ENCODE measurements at places on chromosomes 11 and 22.

DNA sequence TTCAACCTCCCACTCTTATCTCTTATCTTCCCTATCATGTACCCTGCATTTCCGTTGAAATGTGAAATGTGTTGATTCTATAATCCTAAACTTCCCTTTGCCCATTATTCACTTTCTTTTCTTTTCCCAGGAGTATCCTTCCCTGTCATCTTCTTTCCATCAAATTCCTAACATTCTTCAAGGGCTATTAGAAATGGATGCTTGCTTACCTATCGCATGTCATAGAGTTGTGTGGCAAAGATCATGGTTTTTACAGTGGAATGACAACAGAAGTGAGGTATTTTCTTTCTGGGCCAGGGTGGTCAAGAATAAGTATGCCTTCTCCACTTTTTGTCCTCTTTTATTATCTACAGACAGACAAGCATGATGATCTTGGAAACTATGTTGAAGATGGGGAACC, 124.4 kb upstream of the SLC5A12 start:
- no peak for DNase-seq

DNA sequence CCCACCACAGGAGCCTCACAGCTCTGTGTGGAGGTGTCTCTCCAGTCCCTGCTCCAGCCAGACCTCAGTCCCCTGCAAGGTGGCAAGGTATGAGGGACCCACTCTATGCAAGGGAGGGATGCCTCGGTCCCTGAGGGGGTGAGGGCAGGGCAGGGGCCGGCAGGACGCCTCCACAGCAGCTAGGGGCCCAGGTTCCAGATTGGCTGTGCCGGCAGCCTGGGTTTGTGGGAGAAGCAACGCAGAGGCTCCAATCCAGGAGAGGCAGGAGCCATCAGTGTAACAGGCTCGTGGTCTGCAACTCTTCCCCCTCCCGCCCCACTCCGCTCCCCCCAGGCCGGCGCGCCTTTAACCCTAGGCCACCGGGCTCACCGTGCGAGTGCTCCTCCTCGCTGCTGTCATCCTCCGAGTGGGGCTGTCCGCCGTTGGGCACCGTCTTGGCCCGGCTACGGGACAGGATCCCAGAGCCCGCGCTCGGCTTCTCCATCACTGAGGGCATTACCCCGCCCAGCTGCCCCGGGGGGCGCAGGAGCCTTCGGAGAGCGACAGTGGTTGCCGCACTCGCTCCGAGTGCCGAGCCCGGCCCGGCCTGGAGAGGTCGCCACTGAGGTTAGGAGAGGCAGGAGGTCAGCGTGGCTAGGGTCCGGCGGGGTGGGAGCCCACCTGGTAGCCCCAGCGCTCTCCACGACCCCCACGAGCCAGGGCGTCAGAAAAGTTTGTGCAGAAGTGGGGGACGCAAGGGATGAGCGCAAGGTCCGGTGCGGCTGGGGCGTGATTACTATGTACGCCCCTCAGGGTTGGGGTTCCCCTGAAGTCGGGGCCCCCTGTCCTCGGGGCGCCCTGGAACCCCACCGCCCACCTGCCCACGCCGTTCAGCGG, 765 bp downstream of the RCOR2 start:
- no peak for DNase-seq

DNA sequence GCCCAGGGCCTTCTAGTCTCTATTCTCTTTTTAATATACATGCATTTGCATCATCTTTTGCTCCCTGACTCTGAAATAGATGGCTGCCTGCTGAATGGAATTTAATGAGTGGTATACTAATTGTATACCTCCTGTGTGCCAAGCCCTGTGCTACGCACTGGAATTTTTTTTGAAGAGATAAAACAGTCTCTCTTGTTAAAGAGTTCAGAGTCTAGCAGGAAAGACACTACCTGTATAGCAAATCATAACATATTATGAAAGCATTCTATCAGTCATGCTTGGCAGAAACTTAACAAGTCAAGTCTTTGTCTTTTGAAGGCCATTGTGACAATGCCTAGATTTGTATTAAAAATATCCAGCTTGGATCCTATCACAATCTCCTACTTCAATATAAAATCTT, 63.7 kb upstream of the SESN3 start:
- no peak for DNase-seq

DNA sequence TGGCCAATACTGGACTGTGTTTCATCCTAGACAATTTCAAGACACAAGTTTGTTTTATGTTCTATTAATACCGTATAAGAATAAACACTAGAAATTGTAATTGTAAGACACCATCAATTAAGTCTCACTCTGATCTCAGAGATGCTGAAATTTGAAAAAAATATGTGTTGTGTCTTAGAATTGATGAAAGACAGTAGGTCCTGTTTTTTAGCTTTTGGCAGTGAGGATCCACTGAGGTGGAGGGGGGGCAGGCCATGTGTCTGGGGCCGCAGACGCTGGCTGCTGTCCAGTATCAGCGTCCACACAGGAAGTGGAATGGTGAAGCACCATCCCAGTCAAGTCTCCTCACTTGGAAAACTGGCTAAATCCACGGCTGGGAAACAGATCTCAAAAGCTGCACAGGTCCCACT, 22.5 kb upstream of the ALG8 start:
- no peak for DNase-seq

DNA sequence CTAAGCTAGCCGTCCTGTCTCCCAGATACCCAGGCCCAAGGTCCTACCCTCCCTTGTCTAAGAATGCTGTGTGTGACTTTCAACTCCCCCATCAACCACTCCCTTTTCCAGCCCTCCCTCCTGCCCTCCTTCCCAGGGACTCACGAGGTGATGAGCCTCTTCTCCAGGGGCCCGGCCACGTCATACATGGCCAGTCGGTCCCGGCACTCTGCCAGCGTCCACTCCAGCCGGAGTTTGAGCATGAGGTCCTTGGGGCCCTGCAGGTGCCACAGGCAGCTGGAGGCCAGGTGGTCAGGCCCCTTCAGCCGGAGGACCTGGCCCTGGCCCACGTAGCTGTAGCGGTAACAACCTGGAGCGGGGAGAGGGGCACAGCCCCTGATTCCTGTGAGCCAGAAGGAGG, 20.1 kb downstream of the TMPRSS6 start:
- DNase-seq = no peak

GRCh38 chr11:42179216-42179615, 719.8 kb upstream of the LRRC4C start:
- DNase-seq = no peak

Data from HS-27A (cell line).